Activated T-helper 17 cell treated with anti-CD3 and anti-CD28 coated beads, Interleukin-2, amount 50 U/mL, for 72 hours (primary cell): ENCODE measurements at places on chromosomes 11 and 22. TPM values are rescaled to one million over a fixed set of nuclear protein-coding genes. Genes with fewer than 3 reads are reported as not detected.

- no peaks in the 10 kb centered on the region for H3K27me3 ChIP-seq
- no peaks in the 10 kb centered on the region for H3K36me3 ChIP-seq
- H3K27ac ChIP-seq, result peak overlapping the region; percentile 99
- peak; percentile 96 for ATAC-seq
- peaks cover 8% of the 10 kb centered on the region for H3K4me1 ChIP-seq
- H3K4me3 ChIP-seq, result peak overlapping the region; percentile 83
Observed at GRCh38 chr22:23119494-23120414, 22.0 kb downstream of the RSPH14 start.

DNA sequence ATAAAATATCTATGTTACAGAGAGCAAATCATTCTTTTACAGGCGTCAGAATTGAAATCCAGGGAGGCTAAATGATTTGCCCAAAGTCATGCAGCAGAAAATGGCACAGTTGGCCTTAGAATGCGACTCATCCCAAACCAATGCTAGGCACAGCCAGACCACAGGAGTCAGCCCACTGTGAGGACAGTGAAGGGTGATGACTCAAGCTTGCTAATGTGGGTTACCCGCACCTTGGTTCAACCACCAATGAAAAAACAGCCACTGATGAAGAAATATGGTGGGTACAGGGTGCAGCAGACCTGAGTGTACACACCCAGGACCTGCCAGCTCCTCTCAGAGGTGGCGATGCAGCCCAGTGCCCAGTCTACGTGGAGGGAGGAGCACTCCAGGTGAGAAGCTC lies 89.7 kb downstream of the ZC3H12C start:
- H3K27me3 ChIP-seq, result peaks cover 4% of the 10 kb centered on the region
- ATAC-seq, result peak; percentile 70
- no peaks in the 10 kb centered on the region for H3K36me3 ChIP-seq
- no peak overlapping the region for H3K27ac ChIP-seq
- H3K4me3 ChIP-seq, result no peak overlapping the region

DNA sequence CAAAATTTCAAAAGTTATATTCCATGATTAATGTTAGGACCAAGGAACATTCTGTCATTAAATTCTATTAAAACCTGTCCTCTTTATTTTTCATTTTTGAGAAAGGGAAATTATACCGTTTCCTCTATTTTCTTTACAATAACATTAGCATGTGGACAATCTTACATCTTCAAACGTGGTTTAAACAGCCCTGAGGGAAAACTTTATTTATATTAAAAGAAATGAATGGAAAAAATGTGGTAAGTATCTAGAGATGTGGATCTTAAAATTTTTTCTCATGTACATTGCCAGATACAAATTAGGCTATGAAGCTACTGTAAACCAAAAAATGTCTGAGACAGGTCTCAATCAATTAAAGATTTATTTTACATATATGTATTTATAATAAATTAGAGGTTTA lies 18.9 kb upstream of the FIBIN start:
- ATAC-seq, result no peak
- no peaks in the 10 kb centered on the region for H3K36me3 ChIP-seq
- H3K27ac ChIP-seq, result no peak overlapping the region
- H3K4me1 ChIP-seq, result no peaks in the 10 kb centered on the region
- H3K27me3 ChIP-seq, result no peaks in the 10 kb centered on the region

Gene CHST1
- not detected for total RNA-seq

- no peak for ATAC-seq
- H3K4me1 ChIP-seq, result no peaks in the 10 kb centered on the region
- no peak overlapping the region for H3K27ac ChIP-seq
- H3K27me3 ChIP-seq, result no peaks in the 10 kb centered on the region
- H3K4me3 ChIP-seq, result no peak overlapping the region
- H3K36me3 ChIP-seq, result no peaks in the 10 kb centered on the region
Observed at GRCh38 chr22:29060251-29060869, 1.3 kb downstream of the C22orf31 start.

Gene TEAD1
- total RNA-seq, result 1.6 TPM

- no peak for ATAC-seq
- peaks cover 23% of the 10 kb centered on the region for H3K27me3 ChIP-seq
- H3K27ac ChIP-seq, result no peak overlapping the region
- no peaks in the 10 kb centered on the region for H3K4me1 ChIP-seq
- no peak overlapping the region for H3K4me3 ChIP-seq
Observed at GRCh38 chr11:69734841-69735240, 31.0 kb upstream of the FGF19 start.
